ENCODE measurements at places on chromosomes 5 and 9.

GRCh38 chr5:152397581-152397980 lies 7.5 kb downstream of the NMUR2 start:
- DNase-seq = no peak

DNA sequence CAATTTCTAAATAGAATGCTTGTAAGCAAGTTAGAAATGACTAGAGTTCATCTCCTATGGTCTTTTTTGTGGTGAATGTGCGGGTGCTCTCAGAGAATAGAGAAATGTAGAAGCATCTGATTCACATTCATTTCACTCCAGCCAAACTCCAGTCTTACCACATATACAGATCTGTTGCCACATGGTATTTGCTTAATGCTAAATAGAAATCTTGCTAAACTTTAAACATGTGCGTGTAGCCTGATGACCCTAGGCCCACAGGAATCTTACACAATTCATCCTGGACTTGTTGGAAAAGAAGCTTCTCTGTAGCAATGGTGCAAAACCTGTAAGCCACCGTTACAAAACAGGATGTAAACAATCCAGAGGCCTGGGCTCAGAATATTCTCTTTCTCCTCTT lies 135.2 kb downstream of the PCSK1 start:
- DNase-seq = no peak

DNA sequence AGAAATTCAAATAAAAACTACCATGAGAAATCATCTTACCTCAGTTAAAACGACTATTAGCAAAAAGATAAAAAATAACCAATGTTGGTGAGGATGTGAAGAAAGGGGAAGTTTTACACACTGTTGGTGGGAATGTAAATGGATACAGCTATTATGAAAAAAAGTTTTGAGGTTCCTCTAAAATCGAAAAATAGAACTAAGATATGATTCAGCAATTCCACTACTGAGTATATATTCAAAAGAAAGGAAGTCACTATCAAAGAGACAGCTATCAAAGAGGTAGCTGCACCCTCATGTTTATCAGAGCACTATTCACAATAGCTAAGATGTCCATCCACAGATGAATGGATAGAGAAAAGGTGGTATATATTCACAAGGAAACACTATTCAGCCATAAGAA lies 1888.4 kb downstream of the MAT2B start:
- no peak for DNase-seq

DNA sequence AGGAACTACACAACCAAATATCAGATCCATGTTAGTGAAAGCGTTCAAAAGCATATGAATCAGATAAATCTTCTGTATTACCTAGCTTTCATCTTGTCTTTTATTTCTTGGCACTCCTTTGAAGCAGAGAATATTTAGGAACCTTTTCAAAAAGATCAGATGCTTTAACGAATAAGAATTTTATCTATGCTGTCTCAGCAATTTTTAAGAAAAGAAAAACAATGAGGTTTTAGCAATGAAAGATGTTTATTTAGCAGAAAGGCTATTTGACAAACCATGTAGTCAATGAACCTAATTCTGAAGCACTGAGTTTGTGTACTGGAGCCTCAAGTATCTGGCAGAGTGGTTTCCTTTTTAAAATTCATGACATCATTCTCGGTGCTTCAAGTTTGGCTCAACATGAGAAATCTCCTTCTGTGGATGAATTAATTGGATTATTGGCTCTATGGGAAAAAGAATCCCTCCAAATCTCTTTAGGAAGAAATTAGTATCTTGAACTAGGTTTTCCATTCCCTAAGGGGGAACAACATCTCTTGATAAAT lies 534.7 kb downstream of the CAAP1 start:
- no peak for DNase-seq

GRCh38 chr9:126682928-126683697 lies 69.4 kb downstream of the LMX1B start:
- DNase-seq = no peak

- no peak for DNase-seq
These were observed 9.9 kb downstream of the ZBED3 start for GRCh38 chr5:77076961-77077828.

- no peak for DNase-seq
These were observed 199.4 kb upstream of the PANK3 start for GRCh38 chr5:168778536-168778935.

DNA sequence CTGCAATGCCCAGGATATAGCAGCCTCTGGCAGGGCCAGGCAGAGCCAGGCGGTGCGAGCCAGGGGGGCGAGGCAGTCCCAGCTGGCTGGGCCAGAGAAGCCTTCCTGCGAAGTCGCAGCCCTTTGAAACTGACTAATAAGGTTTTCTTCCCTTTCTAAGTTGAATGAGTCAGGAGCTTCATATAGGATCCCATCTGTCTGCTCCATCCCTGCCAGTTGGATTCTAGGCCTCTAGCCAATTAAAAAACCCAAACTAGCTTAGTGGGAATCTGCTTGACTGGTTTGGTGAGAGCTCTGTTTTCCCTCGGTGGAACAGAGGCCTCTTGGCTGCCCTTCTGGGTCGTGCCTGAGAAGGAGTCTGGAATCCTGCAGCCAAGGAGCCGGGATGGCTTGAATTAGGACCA lies 70.1 kb upstream of the RAPGEF1 start:
- no peak for DNase-seq

DNA sequence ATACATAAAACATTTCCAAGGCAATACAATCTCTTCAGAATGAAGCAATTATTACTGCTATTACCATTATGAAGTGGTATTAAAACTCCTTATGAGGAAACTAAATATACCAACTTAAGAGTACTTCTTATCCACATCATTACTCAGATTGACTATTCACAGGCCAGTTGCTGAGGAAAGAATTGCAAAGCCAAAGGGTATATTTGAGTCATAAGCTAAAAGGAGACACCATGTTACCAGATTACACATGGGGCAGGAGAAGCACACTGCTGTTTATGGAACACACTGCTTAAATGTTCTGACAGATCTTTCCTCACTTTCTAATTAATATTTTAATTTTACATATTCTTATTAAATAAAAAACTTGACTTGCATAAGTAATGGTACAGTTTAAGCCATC lies 1726.4 kb upstream of the NUDT12 start:
- no peak for DNase-seq

DNA sequence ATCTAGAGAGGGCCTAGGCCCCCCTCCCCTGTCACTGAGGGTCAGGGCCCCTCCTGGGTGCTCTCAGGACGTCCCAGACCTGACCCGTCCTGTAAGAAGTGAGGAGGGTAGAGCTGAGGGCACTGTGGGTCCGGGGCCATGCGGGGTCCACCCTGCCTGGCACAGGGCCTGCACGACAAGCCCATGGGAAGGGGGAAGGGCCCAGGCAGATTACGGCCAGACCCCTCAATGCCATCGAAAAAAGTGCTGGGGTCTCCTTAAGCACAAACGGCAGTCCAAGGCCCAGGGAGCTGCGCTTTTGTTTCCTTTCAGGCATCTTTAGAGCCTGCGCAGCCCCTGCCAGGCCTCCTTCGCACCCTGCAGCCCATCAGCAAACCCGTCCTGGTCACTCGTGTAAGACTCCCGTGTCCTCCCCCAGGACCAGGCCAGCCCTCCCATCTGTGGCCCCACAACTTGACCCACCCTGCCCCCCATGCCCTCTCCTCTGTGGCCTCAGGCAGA lies 4.4 kb upstream of the EXOC3 start:
- DNase-seq = no peak

GRCh38 chr5:168404365-168404764 lies 81.9 kb upstream of the RARS1 start:
- DNase-seq = no peak

DNA sequence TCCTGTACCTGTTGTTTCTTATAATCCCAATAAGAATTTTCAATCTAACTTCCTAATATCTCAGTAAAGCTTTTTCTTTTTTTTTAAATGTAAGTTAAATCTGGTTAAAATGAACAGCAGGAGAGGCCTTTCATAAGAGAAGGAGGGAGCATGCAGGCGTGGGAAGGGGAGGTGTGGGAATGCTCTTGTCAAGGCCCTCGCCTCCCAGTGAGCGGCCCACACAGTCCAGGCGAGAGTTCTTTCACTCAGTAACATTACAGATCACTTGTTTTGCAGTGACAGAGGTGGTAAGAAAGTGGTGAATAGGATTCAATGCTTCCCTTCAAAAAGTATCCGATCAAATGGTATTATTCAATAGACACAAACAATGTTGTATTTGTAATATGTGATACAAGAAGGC lies 125.0 kb downstream of the EPB41L4A start:
- no peak for DNase-seq

- no peak for DNase-seq
These were observed 33.0 kb downstream of the CCDC125 start for GRCh38 chr5:69299625-69300024.

GRCh38 chr9:124438091-124438490 lies 12.2 kb upstream of the ADGRD2 start:
- DNase-seq = no peak

DNA sequence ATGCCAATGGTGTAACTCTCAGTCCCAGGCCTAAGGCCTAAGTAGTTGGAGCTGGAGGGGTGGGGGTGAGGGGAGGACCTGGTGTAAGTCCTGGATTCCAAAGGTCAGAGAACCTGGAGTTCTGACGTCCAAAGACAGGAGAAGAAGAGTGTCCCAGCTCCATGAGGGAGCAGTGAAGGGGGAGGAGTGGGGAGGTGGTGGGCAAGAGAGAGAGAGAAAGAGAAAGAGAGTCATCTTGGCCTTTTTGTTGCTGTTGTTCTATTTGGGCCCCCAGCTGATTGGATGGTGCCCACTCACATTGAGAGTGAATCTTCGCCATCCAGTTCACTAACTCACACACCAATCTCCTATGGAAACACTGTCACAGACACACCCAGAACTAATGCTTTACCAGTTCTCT lies 198.9 kb downstream of the DAB2IP start:
- DNase-seq = no peak

DNA sequence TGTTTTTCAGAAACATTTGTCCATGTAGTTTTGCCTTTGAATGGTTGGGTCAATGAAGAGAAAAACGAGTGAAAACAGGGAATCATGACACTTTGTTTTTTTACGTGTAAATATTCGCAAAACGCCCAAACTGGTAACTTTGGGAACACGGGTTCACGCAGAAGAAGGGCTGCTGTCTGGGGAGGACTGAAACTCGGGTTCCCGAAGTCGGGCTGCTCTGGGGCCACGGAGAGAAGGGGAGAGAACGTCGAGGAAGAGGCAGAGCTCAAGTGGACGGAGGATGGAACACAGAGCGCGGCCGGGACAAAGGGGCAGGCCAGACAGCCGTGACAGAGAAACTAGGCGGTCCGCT lies 478 bp upstream of the SETD9 start:
- no peak for DNase-seq

DNA sequence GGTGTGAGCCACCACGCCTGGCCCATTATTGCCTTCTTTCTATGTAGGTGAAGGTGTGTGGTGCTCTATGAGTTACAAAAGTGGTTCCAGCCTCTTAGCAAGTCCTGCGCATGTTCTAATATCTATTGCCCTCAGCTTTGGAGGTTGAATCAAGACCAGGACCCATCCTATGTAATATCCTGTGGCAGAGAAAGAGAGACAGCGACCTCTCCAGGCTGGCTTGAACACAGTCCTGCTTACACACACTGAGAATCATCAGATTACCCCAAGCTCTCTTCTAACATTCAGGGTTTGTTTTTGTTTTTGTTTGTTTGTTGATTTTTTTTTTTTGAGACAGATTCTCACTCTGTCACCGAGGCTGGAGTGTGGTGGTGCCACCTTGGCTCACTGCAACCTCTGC lies 94.7 kb upstream of the OSMR start:
- DNase-seq = no peak

DNA sequence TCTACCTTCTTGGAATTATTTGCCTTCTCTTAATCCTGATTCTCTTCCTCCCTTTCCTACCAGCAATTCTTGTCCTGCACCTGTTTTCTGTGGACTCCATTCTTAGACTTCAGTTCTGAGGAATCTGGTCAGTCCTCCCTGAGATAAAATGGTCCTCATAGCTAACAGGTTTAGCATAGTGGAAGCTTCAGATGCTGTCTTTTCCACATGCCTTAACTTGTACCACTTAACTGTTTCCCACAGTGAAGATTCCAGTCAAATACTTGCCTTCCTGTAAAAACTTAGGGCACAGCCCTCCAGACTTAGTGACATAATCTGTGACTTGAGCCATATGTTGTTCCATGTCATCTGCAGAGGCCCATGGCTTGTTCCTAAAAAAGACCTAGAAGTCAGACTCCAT lies 261.3 kb downstream of the CWC27 start:
- DNase-seq = no peak

DNA sequence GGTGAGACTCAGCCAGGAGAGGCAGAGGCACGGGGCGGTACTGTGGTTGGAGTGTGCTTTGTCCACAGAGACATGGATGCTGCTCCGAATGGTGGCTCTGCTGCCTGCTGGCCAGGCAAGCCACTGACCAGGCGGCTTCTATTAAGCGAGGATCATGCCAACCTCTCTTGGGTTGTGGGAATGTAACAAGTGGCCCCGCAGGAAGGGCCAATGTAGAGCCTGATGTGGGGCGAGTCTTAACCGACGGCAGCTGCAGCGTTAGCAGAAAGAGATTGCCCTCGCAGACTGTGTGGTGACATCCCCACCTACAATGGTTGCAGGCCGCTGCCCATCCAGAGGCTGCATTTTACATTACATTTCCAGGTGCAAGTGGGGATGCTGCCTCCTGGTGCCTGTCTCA lies 46.6 kb upstream of the SLC25A51 start:
- DNase-seq = no peak

- DNase-seq = no peak
These were observed 93.9 kb downstream of the LHFPL2 start for GRCh38 chr5:78554670-78555069.

GRCh38 chr5:57219386-57219785 lies 45.5 kb downstream of the GPBP1 start:
- no peak for DNase-seq

DNA sequence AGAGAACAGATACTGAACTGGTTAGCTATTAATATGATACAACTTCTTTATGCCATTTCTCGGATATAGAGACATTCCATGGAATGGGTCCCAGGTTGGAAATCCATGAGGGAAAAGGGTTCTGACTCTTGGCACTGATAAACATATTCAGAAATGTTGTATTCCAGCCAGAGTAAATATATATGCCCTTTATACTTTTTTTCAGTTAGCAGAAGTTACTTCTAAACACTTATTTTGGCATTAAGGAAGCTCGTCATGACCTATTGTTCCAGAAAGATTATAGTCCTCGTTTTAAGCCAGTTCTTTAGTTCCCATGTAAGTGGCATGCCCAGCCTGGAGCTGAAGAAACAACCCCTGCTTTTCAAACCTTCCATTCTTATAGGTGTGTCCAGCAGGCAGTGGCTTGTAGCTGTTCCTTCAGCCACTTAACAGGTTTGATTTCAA lies 181.6 kb downstream of the CD180 start:
- no peak for DNase-seq
